ENCODE measurements at places on chromosomes 7 and 10.

DNA sequence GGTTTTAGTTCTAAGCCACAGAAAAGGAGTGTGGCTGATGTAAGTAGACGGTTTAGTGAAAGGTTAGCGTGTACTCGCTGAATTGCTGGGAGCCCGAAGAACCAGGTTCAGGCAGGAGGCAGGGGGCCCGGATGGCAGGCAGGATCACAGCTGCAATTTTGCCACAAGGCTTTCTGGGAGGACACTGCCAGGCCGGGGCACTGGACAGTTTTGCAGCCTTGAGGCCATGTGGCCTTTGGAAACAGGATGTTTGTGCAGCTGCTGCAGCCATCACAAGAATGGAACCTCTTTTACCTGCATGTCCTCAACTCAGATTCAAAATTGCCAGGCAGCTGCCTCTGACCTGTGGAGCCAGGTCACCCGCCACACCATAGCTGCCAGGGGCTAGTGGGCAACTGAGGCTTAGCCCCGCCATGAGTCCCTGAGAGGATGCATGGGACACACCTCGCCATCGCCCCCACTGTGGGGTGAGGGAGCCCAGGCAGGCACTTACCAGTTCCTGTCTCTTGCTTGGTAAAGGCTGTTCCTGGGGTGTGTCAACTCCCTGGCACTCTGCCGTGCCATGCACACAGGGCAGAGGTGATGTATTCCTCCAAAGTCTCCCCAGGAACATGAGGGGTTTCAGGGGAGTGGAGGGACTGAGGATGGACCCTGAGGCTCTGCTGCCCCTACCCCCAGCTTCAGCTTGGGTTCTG is 188.6 kb downstream of the RPS24 start:
- DNase-seq: no peak

GRCh38 chr7:24777806-24778205 is 20.5 kb upstream of the GSDME start:
- DNase-seq: no peak

DNA sequence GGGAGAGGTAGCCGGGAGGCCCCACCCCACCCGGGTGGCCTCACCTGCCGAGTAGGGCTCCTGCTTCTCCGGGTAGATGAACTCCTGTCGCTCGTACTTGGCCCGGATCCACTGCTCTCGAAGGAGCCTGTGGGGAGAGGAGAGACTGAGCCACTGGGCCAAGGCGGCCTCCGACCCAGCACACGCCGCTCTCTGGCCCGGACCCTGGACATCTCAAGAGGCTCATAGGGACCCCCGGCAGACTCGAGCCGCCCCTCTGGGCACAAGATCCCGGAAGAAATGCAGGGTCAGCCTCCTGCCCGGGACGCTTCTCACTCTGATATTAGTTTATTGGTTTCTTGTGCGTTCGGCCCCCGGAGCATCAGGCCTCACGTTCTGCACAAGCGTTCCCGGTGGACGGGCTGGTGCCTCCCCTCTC is 34.5 kb downstream of the ADAP1 start:
- DNase-seq: no peak

GRCh38 chr10:128257428-128257827 is 131.2 kb upstream of the MKI67 start:
- no peak for DNase-seq

DNA sequence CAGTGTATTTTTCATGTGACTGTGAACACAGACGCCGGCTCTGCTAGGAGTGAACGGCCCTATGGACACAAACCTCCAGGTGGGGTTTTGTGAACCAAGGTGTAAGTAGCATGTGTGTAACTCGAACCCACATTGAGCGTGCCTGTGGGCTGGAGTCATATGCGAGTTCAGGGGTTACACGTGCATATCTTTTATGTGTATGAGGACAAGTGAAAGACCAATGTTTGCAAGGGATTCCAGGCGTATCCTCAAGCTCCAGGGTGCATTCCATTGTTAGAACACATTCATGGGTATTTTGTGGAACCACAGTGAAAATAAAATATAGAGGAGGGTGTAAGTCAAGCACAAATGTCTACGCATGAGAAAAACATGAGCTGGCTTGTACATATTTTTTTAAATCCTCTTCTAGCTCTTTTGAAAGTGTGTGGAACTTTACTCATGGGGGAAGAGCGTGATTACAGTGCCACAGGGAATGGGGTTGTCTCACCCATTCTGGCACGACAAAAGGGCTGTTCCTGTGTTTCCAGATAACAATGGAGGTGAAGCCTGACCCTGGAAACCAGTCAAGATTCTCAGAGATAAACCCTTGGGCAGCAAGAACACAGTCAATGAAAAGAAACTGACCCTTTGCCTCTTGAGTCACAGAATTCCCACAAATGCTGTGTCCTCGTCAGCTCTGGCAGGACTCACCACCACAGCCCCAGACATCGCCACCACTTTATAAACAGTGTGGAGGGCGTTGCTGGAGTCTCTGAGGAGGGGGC is 37.0 kb upstream of the GOT1 start:
- no peak for DNase-seq

DNA sequence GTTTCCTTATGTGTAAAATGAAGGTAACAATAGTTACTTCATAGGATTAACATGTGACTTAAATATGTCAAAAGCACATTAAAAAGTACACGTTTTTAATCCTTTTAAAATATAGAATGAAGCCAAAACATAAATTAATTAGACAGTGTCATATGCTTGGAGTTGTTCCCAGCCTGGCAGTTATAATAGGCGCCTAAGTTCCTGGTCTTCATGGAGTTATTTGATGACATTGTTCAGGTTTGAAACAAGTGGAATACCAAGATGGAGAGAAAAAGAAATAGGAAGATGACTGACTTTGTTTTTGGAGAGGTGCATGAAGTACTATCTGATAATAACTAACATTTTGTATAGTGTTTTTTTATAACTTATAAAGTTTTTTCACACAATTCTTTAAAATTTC is 67.3 kb downstream of the ZNRF2 start:
- DNase-seq: no peak

DNA sequence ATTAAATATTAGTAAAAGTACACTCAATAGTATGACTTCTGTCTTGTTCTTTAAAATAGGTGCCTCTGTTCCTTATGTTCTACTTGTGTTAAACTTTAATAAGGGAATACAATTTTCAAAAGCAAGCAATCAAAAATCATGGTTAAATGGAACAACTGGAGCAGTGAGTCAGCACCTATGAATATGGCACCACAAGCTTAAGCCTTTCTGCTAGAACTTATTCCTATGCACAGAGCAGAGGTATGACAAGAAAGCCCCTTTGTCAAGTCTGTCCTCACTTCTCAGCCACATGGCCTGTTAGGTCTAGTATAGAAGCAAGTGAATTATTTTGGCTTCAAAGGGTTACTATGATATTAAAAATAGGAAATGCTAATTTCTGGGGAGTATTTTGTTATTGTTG is 29.8 kb downstream of the FAM13C start:
- DNase-seq: no peak

DNA sequence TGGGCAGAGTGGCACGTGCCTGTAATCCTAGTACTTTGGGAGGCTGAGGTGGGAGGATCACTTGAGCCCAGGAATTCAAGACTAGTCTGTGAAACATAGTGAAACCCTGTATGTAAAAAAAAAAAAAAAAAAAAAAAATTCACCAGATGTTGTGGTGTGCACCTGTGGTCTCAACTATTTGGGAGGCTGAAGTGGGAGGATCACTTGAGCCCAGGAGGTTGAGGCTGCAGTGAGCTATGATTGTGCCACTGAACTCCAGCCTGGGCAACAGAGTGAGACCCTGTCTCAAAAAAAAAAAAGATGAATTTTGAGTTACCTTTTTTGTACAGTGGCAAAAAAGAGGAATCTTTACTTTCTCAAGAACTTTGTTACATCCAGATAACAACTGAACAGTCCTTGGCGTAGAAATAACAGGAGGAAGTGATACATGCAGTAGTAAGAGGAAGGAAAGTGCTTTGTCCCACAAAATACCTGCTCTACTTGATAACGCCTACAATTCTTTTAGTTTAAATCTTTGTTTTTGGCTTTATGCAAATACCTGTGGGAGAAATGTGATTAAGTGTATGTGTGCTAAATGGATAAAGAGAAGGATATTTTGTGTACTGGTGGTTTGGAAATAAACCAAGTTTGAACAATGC is 29.3 kb downstream of the SPAG6 start:
- DNase-seq: no peak

DNA sequence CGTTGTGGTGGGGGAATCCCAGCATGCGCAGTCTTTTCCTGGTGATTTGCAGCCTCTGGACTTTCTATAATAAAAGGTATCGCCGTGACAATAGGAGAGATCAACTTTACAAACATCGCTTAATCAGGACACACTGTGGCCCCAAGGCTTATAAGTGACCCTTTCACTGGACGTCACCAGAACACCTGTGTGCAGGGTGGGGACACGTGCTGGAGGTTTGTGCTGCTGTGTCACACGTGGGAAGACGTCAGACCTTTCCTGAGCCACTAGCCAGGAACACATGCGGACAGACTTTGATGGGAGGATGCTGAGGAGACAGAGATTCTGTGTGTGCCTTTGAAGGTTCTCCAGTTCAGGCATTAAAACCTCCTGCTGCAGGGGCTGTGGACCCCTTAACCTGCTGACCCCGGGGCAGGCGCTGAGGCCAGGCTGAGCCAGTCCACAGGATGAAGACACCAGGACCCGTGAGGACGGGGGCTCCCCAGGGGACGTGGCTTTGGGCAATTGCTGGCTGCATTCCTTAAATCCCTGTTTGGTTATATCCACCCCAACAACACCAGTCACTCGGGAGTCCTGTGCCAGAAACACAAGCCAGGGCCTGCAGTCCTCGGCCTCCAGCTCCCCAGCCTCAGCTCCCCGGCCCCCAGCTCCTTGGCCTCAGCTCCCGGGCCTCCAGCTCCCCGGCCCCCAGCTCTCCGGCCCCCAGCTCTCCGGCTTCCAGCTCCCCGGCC is 183.4 kb downstream of the PTPRN2 start:
- no peak for DNase-seq

DNA sequence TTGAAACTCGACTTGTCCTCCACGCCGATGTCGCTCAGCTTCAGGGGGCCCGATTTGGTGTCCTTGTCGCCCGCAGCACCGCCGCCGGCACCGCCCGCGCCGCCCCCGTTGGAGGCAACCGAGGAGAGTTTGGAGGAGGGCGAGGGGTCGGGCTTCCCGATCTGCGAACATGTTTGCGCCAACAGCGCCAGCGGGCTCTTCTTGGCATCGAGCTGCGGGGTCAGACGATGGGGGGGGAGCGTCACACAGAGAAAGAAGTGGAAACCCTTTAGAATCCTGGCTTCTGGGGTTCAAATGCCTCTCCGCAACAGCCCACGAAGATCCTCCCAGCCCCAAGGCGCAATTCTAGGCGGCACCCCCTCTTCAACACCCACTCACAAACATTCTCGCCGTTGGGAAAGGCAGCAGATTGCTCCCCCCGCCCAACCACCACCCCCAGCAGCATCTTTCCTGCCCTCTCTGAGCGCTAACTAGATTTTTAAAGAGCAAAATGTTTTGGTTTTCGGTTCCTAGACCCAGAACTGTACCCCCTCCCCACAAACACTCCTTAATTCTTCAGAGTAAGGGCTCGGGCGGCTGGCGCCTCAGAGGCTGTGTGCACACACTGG is 1.3 kb downstream of the ZNF503 start:
- DNase-seq: no peak

- no peak for DNase-seq
Observed at GRCh38 chr7:106568680-106569499, 92.1 kb downstream of the CCDC71L start.

GRCh38 chr7:115933471-115933870 is 97.1 kb downstream of the TFEC start:
- no peak for DNase-seq

- no peak for DNase-seq
Observed at GRCh38 chr10:3902809-3903410, 117.9 kb upstream of the KLF6 start.

- no peak for DNase-seq
Observed at GRCh38 chr10:86370006-86370585, 3.5 kb upstream of the GRID1 start.

DNA sequence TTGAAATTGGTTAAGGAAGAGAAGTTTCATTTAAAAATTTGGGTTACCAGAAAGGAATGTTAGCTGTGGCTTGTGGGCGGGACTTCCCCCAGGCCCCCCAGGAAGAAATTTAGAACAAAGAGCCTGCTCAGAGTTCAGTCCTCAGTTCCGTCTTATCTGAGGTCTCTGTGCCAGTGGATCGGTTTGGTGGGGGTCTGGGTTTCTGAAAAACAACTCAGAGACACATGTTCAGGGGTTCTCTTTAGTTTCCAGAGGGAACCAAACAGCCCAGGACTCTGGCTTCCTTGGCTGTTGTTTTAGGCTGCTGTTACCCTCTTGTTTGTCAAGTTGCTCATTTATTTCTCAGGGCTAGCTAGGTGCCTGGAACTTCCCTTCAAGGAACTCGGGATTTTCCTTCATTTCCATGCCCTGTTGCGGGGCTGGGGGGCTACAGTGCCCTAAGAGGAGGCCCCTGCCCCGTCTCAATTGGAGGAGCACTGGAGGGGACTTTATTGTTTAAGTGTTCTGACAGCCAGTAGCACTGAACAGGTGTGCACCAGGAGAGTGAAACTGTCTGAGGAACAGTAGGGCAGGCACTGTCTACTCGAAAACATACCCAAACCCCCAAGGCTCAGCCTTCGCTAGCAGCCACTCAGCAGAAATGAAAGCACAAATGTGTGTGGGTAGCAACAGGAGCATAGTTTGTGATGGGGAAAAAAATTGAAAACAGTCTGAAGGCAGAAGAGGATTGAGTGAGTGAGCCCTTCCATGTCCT is 59.9 kb downstream of the ALOX5 start:
- no peak for DNase-seq

DNA sequence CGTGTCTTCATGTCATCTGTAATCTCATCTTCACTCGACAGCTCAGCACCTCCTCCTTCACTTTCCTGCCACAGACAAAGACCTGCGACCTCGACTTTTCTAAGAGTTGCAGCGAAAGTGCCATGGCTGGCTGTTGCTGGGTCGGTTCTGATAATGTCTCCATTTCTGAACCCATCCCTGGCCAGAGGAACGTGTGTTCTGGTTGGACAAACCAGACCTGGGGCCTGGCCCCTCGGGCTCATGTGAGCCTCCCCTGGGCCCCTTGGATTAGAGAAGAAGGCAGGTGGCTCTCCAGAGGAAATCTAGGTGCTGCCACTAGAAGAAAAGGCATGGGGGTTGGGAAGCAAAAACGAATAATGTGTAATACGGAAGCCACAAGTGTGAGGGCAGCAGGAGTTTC is 273.7 kb downstream of the GLRX3 start:
- DNase-seq: no peak

GRCh38 chr7:608954-609353 is 89.3 kb upstream of the PDGFA start:
- no peak for DNase-seq

GRCh38 chr7:154385214-154385613 is 333.0 kb downstream of the DPP6 start:
- no peak for DNase-seq

- DNase-seq: no peak
Observed at GRCh38 chr7:16136896-16137295, 284.4 kb downstream of the CRPPA start.

GRCh38 chr7:105016709-105017656 is 3.0 kb downstream of the KMT2E start:
- no peak for DNase-seq
